A172 (cell line): ENCODE measurements at places on chromosomes 3 and 15. TPM values are rescaled to one million over a fixed set of nuclear protein-coding genes. Genes with fewer than 3 reads are reported as not detected.
A peak's percentile ranks its signal among the peaks of the same experiment; 100 is the strongest.

The NUP210 gene
- total RNA-seq = 14.1 and 16.3 TPM in 2 replicates

The CSPG4 gene
- 132 and 171 TPM in 2 replicates for total RNA-seq

The COPS2 gene
- 72.6 and 102 TPM in 2 replicates for total RNA-seq

The RPL39L gene
- 154 and 237 TPM in 2 replicates for total RNA-seq

The C3orf85 gene
- total RNA-seq = not detected in 2 replicates

The RARRES1 gene
- not detected in 2 replicates for total RNA-seq

The ATP6V1A gene
- total RNA-seq = 109 and 111 TPM in 2 replicates

The GOLGA6L7 gene
- not detected in 2 replicates for total RNA-seq

GRCh38 chr3:71206305-71207165 lies 377.0 kb downstream of the FOXP1 start:
- no peak for DNase-seq

DNA sequence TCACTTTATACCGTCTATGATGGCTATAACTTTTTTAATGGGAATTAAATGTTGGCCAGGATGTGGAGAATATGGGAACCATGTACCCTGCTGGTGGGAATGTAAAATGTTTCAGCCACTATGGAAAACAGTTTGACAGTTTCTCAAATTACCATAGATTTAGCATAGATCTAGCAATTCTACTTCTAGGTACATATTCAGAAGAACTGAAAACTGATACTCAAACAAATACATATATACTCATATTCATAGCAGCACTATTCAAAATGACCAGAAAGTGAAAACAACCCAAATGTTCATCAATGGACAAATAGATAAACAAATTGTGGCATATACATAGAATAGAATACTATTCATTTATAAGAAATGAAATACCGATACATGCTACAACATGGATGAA lies 539.4 kb downstream of the IGSF11 start:
- no peak for DNase-seq

DNA sequence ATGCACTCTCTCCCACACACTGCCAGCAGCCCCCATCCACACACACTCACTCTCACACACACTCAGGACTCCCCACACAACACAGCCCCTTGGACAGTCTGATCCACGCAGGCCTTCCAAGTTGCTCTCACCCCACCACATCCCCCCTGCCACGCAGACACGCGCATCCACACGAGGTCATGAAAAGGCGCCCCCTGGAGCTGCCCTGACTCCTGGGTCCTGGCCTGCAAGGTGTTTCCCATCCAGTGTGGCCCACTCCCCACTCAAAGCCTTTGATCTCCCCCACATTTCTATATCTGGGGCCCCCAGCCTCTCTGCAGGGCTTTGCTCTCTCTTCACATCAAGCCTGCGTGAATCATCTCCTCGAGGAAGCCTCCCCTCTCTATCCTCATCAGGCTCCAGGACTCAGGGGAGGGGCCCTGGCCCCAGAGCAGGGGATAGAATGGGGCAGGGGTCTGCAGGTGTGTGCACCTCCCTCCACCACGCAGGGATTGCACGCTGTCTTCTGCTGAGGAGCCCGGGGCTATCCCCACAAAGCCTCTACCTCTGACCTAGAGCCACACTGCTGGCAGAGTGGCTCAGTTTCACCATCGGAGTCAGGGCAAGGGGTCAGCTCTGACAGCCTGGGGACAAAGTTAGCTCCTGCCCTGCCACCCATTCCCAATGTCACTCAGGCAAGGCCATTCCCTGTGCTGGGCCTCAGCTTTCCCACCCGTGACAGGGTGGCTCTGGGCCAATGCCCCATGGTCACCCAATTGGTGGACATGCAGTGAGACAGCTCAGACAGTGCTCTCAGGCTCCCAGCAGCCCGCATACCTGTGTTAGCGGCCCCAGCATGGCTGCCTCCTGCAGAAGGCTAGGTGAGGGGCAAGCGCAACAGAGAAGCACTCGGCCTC lies 6.4 kb downstream of the MYL3 start:
- no peak for DNase-seq

- no peak for DNase-seq
Observed at GRCh38 chr3:35413483-35413882, 225.8 kb upstream of the ARPP21 start.

DNA sequence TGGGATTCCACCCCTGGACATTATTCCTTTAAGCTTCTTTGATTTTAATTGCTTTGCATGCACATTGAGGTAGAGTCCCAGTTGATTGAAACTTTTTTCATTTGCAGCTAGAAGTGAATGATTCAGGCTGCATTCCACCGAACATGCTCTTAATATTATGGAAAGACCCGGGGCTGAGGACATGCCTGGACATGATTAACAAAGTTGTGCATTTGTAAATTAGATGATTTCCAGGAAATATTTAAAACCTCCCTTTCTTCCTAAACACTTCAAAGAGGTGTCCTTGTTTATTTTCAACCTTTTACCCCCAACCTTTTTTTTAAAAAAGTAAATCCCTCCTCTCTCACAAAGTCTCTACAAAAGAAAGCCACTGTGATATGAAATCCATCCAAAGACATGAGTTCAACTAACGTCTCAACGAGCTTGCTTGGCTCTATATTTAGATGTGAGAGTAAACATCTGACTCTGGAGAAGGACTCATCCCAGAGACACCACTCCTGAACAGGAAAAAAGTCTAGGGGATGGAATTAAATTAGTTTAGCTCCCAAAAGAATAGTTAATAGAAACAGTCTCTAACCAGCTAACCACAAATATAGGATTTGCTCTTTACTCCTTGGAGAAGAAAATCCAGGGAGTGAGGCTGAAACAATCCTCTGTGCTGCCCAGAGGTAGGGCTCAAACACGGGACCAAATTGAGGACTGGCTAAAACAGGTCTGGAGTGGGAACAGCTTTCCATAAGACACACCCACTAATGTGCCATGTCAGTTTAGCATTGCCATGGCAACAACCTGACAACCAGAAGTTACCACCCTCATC lies 83.1 kb downstream of the XXYLT1 start:
- peak; percentile 41 for DNase-seq

GRCh38 chr15:51224428-51224827 lies 114.0 kb downstream of the CYP19A1 start:
- DNase-seq = peak; percentile 5

GRCh38 chr3:146322216-146322817 lies 71.4 kb upstream of the PLSCR4 start:
- no peak for DNase-seq

DNA sequence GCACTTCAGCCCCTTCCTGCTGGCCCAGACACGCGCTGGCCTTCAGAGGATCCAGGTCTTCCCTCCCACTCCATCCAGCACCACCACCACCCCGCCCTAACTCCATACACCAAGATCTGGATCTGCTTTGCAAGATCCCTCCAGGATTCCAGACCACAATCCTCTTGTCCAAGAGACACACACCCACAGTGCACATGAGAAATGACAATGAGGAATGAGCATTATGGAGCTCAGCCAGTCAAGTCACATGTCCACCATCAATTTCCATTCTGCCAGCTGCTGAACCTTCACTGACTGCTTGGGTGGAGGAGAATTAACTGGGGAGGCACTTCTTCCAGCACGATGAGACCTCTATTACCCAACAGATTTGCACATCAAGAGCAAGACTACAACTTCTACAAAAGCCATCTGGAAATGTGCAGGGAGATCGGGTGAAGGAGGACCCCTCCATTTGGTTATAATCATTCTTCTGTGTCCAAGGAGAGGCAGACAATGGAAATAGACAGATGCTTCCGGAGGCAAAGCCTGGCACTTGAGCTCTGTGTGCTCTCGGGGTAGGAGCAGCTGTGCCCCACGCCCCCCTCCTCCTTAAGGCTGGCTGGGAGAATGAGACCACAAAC lies 12.3 kb upstream of the SPATA12 start:
- DNase-seq = peak; percentile 61

GRCh38 chr3:126442856-126443242 lies 32.8 kb downstream of the ZXDC start:
- no peak for DNase-seq

DNA sequence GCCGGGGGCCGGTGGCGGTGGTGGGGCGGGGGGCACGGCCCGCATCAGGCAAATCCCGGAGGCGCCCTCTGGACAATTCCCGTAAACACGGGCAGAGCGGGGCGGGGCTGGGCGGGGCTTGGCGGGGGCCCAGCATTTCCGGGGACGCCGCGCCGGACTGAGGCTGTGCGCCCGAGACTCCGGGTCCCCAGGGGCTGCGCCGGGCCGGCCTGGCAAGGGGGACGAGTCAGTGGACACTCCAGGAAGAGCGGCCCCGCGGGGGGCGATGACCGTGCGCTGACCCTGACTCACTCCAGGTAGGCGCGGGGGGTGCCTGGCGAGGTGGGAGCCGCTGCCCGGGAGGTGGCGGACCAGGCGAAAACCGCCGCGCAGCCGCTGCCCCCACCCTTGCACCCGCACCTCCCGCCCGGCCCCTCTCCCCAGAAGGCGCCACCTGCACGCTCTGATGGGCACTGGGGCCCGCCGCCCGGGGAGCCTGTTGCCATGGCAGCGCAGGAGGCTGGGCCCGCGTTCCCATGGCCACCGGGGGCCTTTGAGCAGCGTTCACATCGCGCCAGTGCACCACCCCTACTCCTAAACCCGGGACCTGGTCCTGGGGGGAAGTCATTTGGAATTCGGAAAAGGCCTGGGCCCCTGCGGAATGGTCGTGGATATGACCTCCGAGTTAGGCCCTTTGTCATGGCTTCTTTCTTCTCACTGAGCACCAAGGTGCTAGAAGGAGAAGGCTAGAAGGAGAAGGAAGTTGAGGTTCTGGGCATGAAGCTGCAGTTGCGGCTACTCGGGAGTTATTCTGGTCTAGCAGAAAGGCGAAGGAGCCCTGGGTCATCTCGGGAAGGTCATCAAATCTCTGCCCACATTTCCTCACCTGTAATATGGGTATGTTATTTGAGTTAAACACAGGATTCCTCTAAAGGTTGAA lies 16.1 kb upstream of the SEMA4B start:
- peak; percentile 51 for DNase-seq

DNA sequence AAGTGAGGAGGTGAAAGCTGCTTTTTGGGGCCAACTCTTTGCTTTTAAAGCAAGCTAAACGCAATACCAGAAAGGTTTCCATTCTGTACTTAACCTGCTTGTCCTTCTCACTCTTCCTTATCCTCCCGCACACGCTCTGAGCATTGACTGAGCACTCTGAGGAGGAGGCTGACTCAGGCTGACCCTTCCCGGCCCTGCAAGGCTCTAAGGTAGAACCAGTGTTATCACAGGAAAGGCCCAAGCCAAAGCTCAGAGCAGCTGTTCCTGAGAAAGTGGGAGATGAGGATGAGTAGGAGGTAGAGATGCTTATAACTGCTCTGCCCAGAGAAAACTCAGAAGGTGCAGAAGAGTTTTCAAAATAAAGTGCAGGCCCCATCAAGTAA lies 2.3 kb downstream of the B3GNT5 start:
- no peak for DNase-seq

- DNase-seq = no peak
Observed at GRCh38 chr3:31486865-31487533, 45.7 kb upstream of the STT3B start.

DNA sequence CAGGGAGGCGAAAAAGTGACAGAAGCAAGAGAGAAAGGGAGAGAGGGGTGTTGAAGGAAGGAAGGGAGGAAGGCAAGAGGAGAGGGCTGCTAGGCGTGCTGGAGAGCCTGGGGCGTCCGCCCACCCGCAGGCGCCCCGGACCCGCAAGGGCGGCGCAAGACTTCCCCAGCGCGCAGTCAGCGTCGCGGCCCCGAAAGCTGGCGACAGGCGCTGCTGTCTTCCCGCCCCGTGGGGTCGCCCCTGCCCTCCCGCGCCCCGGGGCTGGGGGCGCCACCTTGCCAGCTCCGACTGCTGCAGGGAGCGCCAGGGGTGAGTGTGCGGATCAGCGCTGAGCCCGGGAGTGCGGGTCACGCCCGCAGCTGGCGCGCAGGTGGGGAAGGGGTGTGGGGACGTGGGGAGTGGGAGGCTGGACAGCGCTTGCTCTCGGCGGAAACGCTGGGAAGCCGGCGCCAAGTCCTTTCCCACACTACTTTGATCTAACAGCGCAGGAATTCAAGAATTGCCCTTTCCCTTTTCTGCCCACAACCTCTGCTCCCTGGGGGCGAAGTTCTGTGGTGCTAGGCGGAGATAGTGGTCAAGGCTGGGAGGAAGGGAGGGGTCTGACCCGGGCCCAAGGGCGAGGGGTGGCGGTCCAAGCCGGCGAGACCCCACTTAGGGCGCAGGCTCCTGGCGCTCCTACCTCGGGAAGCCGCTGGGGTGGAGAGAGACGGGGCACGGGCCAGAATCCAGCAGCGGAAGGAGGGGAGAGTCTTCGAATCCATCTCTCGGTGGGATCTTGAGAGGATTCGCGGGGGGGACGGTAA lies 266.1 kb downstream of the CGGBP1 start:
- DNase-seq = peak; percentile 13
